Stimulated activated CD4-positive, alpha-beta T cell treated with anti-CD3 and anti-CD28 coated beads, Interleukin-12 subunit alpha, Interleukin-12 subunit beta, amount 100 ng/mL, for 24 hours (primary cell): ENCODE measurements at places on chromosomes 3 and 15.

DNA sequence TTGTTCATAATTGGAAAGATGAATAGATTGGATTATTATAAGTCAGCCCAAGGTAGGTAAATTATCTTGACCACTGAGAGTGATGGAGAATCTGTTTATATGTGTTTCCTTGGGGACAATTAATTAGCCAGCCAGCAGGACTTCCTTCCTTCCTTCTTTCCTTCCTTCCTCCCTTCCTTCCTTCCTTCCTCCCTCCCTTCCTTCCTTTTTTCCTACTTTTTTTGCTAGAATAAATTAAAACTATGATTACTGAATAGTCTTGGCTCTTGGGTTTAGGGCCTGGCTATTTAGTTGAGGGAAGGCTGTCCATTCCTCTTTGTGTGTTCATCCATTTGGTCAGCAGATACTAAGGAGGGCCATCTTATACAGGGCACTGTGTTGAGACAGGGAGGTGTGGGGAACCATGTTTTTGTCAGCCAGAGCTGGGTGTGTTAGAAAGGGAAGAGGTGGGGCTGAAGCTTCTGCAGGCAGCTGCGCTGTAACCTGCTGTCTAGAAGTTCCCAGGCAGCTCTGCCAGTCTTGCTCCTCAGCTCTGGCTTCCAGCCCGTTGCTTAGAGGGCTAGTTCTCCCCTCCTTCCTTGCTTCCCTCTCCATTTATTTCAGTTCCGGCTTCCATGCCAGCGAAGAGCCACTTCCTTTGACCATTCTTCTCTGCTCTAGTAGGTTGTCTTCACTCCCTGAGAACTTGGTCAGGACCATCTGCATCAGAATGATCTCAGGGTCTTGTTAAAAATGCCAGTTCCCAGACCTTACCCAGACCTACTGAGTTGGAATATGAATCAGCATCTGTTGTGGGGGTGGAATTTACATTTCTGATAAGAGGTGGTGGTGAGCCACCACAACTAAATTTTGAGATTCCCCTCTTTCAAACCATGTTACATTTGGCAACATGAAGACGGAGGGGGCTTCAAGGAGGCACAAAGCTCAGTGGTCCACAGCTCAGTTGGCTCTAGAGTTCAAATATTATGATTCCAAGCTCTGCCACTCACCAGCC lies 113.9 kb downstream of the DGKG start:
- DNase-seq = no peak

GRCh38 chr3:72411843-72412242 lies 436.4 kb downstream of the SHQ1 start:
- no peak for DNase-seq

DNA sequence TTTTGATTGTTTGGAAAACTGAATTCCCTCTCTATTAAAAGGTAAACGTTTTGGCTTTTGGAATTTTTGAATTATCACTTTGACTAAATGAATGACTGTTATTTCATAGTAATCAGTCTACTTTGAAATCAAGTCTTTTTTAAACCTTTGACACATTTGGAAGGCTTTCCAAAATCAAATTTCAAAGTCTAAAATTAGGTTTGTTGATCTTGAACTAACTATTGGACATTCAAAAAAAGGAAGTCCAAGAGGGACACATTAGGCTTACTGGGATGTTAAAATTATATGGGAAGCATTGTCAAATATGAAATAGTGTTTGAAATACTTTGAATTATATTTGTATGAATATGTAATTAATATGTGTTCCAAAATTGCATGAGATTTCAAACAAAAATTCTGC lies 45.2 kb upstream of the AADACL2 start:
- DNase-seq = no peak

- DNase-seq = no peak
Observed at GRCh38 chr3:196740481-196741248, 1.0 kb downstream of the PAK2 start.

GRCh38 chr15:96869122-96869521 lies 538.6 kb downstream of the NR2F2 start:
- DNase-seq = no peak

DNA sequence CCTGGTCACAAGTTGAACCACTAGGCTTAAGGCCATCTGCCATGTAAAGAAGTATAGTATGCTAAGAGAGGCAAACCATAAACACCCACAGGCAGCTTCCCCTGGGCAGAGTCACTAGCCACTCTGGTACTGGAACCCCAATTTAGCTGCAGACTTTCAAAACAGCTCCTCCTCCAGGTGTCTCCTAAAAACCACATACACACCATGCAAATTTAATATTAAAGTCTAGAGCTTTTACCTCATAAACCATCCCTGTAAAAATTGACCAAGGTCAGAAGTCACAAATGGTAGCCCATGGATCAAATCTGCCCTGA lies 99.1 kb upstream of the STT3B start:
- no peak for DNase-seq

- DNase-seq = no peak
Observed at GRCh38 chr3:7739754-7740153, 761.9 kb upstream of the LMCD1 start.

- DNase-seq = no peak
Observed at GRCh38 chr3:189361103-189361835, 189.5 kb downstream of the TPRG1 start.

DNA sequence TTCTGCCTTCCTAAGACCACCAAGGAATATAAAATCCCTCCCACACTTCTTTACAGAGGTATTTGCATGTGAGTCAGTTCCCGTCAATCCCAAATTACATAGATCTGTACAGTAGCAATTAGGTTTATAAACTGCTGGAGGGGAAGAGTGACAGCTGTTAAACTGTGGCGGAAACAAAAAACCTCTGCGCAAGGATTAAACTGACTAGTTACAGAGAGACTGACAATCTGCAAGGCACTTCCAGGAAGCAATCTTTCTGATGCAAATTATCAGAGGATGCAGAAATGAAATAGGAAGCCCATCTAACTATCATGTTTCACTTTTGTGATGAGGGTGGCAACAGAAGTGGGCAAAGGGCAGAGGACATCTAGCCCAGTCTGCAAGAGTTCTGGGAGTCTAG lies 150.4 kb downstream of the RTP4 start:
- DNase-seq = no peak

GRCh38 chr3:10996345-10997013 lies 3.9 kb downstream of the SLC6A1 start:
- no peak for DNase-seq

GRCh38 chr15:29686079-29686425 lies 136.2 kb downstream of the TJP1 start:
- no peak for DNase-seq

DNA sequence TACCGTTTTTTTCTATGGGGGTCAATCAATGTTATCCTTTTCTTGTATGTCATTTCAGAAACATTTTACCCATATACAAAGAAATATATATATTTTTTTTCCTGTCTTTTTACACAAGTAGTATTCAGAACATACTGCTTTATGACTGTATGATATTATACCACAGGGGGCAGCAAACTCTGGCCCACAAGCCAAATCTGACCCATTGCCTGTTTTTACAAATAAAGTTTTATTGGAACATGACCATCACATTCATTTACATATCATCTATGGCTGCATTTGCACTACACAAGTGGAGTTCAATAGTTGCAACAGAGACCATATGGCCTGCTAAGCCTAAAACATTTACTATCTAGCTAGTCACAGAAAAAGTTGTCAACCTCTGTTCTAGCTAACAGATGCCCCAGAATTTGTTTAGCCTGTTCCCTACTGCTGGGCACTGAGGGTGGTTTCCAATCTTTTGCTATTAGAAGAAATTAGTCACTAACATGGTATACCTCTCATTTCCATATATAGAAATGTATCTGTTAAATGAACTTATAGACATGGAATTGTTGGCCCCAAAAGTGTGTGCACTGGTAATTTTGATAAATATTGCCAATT lies 57.7 kb downstream of the BFSP2 start:
- no peak for DNase-seq

- DNase-seq = no peak
Observed at GRCh38 chr3:149752788-149753136, 473 bp upstream of the COMMD2 start.

DNA sequence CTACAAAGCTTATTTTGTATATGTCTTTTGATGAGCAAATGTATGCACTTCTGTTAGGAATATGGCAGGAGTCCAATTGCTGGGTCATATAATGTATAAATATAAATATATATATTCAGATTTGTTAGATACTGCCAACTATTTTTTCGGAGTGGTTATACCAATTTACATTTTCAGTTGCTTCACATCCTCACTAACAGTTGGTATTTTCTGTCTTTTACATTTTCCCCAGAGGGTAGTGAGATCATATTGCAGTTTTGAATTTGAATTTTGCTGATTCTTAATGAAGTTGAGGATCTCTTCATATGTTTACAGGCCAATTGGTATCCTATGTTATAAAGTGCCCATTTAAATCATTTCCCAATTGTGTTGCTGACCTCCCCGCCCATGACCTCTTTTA lies 139.0 kb upstream of the KCNMB2 start:
- no peak for DNase-seq

- DNase-seq = no peak
Observed at GRCh38 chr3:163776743-163777142, 1301.6 kb downstream of the SI start.

DNA sequence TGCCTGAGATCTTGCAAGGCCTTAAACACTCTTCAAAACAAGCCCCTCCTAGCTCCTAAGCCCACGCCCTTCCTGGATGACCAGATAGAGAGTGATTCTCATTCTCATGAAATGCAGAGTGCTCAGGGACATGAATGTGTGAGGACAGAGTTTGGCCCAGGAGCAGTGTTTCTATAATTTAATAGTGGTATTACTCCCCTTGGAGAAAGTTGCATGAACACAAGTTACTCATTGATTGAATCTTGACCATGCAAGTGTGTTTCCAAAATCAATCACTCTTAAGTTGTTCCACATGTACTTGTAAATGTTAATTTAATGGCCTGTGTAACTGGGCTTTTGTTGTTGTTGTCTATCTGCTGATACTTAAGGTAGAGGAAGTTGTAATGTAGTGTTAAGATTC lies 181.6 kb downstream of the ADAMTSL3 start:
- DNase-seq = no peak

- DNase-seq = no peak
Observed at GRCh38 chr15:70826634-70827033, 27.3 kb downstream of the LARP6 start.

GRCh38 chr3:52171514-52172261 lies 17.5 kb upstream of the POC1A start:
- no peak for DNase-seq

DNA sequence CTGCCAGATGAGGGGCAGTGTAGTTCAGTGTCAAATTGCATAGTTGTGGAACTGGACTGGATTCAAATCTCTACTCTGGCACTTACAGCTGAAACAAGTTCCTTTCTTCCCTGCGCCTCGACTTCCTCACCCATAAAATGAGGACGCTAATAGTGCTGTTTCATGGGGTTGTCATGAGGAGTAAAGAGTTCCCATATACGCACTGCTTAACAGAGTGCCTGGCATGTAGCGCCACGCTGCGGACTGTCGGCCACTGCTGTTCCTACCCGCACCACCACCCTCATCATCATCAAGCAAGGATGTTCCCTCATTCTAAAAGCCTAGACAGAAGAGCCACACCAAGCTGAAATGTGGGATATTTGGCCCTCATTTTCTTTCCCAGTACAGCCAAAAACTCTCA lies 91.9 kb downstream of the CHDH start:
- no peak for DNase-seq

GRCh38 chr3:147383617-147384016 lies 22.7 kb downstream of the ZIC4 start:
- no peak for DNase-seq

DNA sequence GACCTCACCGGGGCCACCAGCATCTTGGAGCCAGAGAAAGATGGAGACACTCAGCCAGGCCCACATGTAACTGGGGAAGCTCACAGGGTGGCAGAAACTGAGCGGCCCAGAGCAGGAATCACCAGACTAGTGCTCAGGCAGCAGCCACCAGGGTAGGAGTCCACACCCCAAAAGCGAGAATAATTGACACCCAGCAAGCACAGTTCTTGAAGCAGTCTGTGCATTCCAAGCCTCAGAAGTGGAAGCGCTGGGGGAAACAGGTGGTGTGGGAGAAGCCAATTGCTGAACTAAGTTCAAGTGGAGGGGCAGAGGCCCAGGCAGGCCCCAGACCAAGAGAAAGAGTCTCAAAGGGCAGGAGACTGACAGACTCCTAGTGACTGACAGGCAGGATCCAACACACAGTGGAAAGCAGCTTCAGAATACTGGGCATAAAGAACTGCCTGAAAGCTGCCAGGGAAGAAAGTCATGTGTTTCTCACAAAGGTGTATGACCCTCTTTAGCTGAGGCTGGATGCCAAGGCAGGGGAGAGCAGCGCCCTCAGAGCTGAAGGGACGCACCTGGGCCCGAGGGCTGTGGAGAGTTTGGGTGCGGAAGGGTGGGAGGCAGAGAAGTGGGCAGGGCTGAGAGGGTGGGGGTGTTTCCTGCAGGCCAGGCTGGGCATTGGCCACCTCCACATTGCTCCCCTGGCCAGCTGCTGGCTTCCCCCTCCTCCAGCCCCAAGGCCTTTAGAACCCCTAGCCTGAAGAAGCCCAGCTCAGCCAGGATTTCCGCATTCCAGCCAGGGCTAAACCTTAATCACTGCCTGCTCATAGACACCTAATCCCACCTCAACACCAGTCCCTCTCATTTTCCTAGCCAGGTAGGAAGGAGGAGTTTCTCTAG lies 7.7 kb downstream of the NT5DC2 start:
- no peak for DNase-seq

DNA sequence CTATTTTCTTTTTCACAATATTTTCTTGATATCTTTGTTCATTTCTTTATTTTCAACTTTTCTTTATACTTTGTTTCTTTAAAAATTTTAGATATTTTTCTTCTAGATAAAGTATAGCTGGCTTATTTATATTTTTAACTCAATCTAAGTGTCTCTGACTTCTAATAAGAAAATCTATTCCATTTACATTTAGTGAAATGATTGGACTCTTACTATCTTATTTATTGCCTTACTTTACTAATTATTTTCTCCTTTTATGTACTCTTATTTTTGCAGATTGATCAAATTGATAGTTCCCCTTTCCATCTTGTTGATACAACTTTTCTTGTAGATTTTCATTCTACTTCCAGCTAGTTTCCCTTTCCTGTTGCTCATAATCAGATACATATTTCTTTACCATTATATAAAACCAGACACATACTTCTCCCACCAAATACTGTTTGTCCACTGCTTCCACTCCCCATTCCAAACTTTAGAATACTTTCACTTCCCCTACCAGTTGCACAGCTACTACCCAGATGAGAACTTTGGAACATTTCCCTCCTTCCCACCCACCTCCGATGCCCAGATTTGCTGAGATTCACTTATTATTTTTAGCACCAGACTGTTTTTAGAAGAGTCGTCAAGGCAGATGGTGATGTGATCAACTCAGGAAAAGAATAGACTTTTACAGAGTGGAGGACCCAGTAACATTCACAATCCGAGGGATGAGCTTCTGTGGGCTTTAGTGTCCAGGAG lies 151.5 kb downstream of the LIPC start:
- DNase-seq = no peak

DNA sequence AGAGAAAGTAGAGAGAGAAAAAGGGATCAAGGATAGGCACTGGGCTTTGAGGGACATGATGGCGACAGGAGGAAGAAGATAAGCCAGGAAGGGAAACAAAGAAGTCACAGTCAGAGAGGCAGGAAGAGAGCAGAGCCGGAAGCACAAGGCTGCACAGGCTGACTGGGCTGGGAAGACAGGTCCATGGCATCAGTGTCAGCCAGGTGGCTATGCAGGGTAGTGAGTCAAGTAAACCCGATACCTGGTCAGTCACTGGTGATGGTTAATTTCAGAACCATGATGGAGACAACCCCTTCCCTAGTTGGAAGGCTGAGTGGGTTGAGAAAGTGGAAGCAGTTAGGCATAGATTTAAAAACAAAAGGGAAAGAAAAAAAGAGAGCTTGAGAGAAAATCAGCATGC lies 203.8 kb downstream of the EPHB1 start:
- DNase-seq = no peak
